Activated naive CD4-positive, alpha-beta T cell (primary cell): ENCODE measurements at places on chromosomes 6 and 20.

DNA sequence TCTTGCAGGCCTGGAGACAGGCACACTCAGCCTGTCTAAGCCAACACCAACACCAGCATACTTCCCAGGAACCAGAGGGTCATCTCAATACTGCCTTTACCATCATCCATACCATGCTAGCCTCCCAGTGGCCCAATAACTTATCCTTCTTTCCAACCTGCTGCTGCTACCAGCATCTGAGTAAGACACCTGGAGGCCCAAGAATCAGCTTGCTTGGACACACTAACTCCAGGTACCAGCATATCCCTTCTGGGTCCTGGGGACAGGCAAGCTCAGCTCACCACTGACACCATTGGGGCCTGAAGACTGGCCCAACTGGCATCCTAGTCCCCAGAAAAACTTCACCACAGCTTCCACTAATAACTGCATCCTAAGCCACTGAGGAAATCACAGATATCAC is 205.3 kb downstream of the CD109 start:
- DNase-seq = no peak

- no peak for DNase-seq
Measured at GRCh38 chr20:17233626-17234025, 6.8 kb downstream of the PCSK2 start.

DNA sequence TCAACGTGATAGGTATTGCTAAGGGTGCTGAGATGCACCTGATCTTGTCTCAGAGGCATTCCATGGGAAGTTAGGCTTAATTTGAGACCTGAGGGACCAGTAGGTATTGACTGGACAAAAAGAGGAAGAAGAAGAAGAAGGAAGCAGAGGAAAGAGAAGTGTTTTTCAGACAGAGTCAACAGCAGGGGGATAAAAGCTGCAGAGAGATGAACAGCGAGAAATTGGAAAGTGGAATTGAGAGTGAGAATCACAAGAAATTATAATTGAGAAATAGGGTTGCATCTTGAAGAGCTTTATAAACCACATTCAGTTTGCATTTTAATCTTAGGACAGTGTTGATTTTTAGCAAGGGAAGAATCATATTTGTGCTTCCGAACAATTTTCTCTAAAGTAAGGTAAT is 254.0 kb downstream of the CD83 start:
- DNase-seq = no peak

GRCh38 chr6:12114055-12114503 is 102.0 kb downstream of the HIVEP1 start:
- no peak for DNase-seq
